T-helper 17 cell (primary cell): ENCODE measurements at places on chromosomes 2 and 18.

DNA sequence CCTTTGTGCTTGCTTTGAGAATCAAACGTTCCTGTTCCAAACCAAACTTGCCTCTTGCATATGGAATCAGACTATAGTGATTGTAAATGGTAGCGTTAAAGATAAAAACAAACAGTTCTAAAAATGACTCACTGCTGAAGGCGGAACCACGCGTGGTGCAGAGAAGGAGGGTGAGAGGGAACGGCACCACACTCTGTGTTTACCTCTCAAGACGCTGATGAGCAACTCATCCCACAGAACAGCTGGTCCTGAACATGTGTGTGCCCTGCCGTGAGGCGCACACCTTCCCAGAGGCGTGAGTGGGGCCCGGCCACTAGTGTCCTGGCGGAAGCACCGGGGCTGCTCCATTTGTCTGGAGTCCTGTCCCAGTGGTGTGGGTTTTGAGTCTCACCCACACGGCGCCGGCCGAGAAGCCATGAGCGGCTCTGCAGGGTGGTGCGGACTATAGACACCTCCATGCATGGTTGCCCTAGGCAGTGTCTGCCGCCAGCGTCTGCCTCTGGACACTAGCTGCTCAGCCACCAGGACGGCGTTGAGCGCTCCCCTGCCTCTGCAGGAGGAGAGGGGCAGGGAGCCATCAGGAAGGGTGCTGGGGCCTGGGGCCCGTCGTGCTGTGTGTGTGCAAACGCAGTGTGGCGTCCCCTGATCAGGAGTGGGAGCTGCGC, 52.1 kb downstream of the NFATC1 start:
- DNase-seq, result no peak

DNA sequence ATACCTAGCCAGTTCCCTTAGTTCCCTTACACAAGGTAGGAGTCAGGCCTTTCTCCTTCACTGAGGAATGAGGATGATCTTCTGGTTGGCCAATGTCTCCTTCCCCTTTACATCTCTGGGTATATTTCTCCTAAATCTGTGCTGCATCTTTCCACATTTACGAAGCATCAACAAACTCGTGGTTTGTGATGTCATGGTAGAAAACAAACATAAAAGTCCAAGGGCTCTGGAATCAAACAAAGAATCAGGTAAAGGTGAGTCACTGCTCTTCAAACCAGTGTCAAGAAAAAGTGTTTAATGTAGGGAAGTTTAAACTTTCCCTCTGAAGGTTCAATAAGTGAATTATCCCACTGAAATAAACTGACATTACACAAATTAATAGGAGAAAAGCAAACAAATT, 122.9 kb downstream of the METTL8 start:
- DNase-seq, result no peak

DNA sequence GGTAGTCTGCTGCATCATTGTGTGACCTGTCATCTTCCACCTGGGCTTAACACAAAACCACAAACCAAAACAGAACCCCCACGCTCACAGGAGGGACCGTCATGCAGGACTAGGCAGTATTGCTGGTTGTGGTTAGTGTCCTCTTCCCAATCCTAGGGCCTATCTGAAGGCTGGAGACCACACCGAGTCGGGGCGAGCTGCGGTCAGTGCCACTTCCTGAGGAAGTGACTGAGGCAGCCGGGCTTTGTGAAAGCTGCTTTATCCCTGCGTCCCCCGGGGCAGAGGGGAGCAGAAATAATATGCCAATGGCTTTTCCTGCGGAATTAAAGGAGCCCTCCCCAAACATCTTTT, 22.9 kb downstream of the ZNF532 start:
- no peak for DNase-seq

DNA sequence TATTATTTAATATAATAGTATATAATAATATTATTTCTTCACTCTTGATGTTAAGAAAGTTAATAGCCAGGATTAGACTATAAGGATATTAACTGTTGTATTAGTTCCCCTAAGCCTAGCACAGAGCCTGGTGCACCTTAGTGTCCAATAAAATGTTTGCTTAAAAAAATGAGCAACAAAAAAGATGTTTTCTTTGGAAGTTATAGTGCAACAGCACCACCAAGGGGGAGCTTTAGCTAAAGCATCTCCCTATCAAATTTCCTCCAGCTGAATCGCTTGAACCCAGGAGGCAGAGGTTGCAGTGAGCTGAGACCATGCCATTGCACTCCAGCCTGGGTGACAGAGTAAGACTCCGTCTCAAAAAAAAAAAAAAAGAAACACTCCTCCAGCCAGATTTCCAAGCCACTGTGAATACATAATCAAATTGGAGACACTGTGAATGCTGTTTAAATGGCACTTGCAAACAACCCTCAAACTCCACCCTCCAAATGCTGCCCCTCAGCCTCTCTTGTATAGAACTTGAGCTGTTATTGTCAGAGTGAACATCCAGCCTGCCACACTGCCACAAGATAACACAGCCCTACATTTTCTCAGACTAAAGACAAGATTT, 221.9 kb downstream of the DYM start:
- no peak for DNase-seq

GRCh38 chr2:27915191-27915590, 24.7 kb downstream of the BABAM2 start:
- DNase-seq, result no peak

DNA sequence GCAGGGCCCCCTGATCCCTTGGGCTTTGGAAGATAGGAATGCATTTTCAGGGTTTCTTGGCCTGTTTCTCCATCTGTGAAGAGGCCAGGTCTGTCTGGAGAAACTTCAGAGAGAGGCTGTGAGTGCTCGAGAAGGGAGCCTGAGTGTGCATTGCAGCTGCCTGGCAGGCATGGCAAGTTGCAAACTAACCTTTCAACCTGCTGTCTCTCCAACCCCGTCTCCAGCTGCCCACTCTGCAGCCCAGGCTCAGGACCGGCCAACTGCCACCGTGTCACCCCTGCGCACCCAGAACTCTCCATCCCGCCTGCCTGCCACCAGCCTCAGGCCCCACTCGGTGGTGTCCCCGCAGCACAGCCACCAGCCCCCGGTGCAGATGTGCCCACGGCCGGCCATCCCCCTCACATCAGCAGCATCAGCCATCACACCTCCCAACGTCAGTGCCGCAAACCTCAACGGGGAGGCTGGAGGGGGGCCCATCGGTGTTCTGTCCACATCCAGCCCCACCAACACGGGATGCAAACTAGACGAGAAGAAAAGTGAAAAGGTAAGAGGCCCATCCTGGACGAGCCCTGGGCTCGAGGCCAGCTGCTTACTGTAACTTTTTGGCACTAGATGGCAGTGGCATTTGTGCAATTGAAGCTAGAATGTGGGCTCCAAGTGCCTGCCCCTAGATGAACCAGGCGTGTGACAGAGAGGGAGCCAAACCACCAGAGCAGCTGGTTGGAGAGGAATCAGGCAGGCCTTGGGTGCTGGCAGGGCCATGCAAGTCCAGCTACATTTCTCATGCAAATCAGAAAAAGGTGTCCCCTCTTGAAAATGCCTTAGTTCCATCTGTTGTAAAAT, 164.6 kb downstream of the SEPTIN10 start:
- no peak for DNase-seq

DNA sequence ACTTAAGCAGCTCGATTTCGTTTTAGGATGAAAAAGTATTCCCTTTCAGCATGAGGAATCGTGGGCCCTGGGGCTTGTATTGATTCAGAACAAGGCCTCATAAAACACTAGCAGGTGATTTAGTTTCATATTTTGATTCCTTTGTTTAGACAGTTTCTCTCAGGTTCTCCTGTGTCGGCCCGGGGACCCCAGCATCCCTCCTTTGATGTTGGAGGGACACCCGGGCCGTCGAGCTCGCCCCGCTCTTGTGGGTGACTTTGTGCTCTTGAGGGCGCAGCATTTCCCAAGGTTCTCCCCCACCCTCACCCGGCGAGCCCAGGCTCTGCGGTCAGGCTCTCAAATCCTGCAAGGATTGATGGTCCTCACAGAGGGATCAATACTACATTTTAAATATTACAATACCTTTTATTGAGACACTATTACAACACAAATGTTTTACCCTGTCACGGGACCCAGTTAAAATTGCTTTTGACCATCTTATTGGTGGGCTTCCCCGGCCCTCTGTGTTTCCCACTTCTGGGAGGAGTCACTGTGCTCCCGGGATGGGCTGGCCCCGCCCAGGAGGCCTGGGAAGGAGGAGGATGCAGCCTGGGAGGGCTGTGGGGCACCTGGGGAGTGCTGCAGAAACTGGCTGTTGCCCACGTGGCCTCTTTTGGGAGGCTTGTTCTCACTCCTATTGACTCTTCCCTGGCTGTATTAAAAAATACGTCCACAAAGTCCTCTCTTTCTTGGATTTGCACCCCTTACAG, 222.6 kb downstream of the INSIG2 start:
- DNase-seq, result no peak

DNA sequence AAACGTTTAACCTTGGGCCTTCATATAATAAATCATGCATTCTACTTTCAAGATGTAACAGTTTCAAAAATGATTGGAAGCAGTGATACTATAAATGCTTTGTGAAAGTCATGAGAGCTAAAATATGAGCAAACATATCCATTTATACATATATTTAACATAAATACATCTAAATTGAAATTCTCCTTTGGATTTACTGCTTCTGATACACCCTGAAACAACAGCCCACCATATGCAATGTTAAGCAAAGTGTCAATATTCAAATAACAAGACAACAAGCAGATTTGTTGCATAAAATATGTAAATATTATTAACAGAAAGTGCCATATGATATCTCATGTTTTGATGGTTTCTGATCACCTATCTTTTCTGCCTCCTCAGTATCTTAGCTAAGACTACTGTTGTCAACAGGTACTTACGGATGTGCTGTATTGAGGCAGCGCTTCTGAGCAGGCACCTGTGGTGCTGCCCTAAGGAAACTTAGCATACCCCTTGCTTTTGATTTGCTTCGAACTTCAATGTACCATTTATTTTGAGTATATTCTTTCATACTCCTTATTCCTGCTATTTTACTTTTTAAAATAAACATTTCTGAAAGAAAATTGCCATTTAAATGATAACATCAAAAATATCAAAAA, 6.1 kb downstream of the FIGN start:
- DNase-seq, result no peak

GRCh38 chr2:235366807-235367206, 127.0 kb upstream of the AGAP1 start:
- no peak for DNase-seq

DNA sequence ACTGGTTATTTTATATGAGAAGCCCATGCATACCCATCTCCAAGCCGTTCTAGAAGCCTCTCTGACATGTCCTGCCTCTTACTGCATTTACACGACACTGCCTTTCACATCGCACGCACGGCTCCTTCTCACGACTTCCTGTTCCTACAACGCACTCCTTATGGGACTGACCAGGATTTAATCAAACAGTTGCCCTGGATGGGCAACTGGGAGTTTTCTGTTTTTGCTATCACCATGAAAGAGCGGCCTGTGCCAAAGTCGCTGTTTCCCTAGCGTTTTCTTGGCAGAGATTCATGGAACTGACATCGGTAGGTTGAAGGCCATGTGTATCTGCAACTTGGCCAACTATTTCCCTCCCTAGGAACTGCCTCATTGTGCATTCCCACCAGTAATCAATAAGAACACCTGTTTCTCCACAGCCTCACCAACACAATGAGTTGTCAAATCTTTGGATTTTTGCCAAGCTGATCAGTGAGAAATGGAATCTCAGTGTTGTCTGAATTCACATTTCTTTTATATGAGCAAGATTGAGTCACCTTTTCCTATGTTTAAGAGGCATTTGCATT, 97.2 kb upstream of the OTOS start:
- no peak for DNase-seq

GRCh38 chr2:65604246-65604645, 171.8 kb upstream of the SPRED2 start:
- DNase-seq, result no peak

DNA sequence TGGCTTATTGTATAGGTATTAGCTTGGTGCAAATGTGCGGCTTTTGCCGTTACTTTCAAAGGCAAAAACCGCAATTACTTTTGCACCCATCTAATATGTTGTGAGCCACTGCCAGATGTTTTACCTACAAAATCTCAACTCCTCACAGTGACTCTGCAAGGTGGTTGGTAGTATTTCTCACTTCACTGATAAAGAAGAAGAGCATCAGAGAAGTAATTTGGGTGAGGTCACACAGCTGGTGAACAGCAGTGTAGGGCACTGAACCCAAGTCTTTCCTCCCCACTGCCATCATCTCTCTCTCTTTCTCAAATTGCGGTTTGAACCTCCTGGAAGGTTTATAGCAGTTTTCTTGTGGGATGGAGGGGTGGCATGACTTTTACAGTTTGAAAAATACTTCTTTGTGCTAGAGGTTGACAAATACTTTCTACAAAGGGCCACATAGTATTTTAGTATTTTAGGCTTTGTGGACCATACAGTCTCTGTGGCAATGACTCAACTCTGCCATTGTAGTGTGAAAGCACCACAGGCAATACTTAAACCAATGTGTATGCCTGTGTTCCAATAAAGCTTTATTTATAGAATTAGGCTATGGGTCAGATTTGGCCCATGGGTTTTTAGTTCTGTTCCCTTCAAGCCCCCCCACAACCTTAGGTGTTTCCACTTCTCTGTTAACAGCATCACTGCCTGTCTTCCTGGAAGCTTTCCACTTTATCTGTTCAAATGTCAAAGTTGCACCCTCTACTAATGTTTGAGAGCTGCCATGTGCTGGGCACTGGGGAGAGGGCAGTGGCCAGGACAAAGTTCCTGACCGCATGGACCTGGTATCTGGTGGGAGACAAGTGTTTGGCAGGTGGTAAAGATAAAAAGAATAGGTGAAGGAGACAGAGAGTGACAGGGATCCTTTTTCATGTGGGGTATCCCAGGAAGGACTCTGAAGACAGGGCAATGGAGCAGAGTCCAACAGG, 30.1 kb downstream of the FHOD3 start:
- DNase-seq, result no peak

GRCh38 chr2:26770986-26771586, 7.0 kb downstream of the SLC35F6 start:
- DNase-seq, result no peak

DNA sequence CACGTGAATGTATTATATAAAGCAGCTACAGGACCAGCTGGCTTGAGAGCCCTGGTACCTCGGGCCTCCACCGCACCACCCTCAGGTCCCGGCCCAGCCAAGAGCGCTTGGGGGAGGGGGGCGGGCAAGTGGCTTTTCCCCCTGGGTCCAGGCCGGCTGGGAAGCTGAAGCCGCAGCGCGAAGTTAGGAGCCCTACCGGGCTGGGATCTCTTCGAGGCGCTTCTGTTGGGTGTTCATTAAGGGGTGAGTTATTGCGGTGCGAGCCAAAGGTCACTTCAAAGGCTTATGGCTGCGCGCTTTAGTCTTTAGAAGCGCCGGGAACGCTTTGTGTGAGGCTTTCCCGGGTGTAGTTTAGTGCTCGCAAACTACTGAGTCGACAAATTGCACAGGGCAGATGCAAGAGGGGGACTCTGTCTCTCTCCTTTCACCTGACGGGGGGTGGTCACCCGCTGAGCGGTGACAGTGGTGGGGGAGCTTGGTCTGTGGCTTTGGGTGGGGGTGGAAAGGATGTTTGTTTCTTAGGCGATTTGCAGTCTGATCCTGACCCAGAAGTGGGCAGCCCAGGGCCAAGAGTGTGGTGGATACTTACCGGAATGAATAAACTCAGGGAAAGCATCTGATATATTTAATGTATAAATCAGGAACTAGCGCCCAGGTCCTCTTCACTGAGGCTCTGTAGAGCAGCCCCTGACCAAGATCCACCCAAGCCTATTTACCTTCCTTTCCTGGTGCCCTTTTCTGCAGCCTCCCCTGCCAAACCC, 6.0 kb downstream of the HOXD3 start:
- DNase-seq, result no peak

GRCh38 chr2:204449977-204450376, 95.3 kb upstream of the PARD3B start:
- DNase-seq, result no peak
